A549 (cell line): ENCODE measurements at places on chromosomes 2 and 18. TPM values are rescaled to one million over a fixed set of nuclear protein-coding genes. Genes with fewer than 3 reads are reported as not detected.

DNA sequence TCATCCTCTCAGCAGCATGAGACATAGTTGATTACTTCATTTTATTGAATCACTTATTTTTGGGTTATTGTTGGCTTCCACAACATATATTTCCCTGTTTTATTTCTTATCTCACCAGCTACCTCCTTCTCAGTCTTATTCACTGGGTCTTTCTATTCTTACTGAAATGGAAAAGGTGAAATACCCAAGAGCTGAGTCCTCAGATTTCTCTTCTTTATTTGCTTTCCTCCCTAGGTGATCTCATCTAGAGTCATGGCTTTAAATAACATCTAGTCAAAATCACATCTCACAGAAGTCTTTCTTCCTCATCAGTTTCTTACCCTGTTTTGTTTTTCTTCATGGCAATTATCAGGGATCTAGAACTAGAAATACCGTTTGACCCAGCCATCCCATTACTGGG lies 105.0 kb upstream of the RBBP8 start:
- DNase-seq: no peak

Gene IL36G
- not detected in 3 replicates for polyA plus RNA-seq

Gene ITGAV
- 87.6 to 101 TPM (median 93.3 TPM) in 3 replicates for polyA plus RNA-seq

Gene KCNG3
- 0.56 to 0.70 TPM (median 0.58 TPM) in 3 replicates for polyA plus RNA-seq

Gene SLC20A1
- 71.0 to 83.6 TPM (median 74.3 TPM) in 3 replicates for polyA plus RNA-seq

- no peak for DNase-seq
These were observed 23.1 kb upstream of the COLEC12 start for GRCh38 chr18:523561-523960.

DNA sequence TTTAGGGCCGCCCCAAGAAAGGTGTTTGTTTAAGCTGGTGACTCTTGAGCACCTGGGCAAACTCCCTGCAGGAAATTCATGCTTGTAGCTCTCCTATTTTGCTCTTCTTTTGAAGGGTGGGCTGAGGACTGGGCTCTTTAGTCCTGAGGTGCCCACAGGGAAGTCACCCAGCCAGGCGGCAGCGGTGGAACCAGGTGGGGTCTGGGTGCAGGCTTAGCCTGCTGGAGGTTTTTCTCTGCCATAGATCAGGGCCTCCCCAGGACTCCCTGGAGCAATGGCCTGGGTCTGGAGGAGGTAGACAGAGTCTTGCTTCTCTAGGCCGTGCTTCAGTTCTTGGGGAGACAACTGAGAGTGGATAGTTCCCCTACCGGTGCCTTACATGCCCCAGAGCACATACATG lies 99.9 kb downstream of the CLIP4 start:
- DNase-seq: no peak

Gene CKAP2L
- polyA plus RNA-seq: 14.0 to 17.1 TPM (median 15.9 TPM) in 3 replicates

GRCh38 chr18:10402871-10403559 lies 51.4 kb upstream of the APCDD1 start:
- no peak for DNase-seq

DNA sequence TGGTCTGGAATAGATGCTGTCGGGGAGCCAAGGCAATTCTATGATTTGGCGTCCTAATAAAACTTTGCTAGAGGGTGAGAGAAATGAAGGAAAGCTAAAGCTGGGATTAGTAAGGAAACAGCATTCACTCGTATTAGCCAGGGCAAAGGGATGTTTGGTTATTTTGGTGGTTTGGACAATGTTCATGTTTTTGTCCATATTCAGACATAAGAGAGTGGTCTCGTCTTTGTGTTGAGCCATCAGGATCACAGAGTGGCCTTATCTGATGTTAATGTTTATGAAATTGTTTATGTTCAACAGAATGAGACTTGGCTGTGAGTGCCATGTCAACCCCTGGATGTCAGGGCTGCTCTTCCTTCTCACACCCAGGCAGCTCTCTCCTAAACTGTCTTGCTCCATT lies 58.9 kb upstream of the EPC2 start:
- DNase-seq: no peak

Gene CD207
- polyA plus RNA-seq: 0.04 TPM in 1 of 3 replicates, not detected in the others

- no peak for DNase-seq
These were observed 16.5 kb downstream of the DOK1 start for GRCh38 chr2:74571058-74571457.

DNA sequence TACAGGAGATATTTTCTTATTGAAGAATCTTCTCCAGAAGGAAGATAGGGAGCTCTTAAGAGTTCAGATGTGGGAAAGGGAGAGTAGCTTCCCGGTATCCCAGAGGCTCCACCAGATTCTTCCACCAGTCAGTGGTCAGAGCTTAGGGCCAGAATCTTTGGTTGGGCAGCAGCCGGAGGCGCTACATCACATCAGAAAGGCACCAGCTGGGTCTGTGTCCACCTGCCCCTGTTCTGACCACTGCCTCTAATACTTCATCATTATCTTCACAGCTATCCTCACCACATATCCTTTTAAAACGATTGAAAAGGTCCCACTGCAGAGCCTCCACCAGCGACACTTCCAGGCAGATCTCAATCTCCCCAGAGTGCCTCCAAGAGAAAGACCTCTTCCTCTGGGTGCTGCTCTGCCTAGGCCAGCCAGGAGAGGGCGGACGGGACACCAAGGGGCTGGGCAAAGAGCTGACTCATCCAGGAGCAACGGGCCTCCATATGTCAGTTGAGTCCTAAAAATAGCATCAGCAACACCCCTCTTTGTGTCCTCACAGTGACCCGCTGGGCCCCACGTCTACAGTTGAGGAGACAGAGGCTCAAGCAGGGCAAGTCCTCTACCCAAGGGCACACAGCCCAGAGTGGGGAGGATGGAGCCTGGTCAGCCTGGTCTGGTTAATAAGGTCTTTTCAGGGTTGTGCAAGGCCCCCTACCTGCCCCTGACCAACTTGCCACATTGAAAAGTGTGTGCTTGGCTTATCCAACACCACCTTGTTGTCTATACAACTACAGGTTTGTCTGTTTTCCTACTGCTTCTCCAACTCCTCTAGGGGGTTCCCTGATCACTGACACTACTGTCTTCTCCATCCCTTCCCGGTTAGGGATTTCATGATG lies 81.2 kb downstream of the ADD2 start:
- peak; percentile 93 for DNase-seq

Gene EVA1A
- 13.5 to 19.0 TPM (median 16.1 TPM) in 3 replicates for polyA plus RNA-seq

DNA sequence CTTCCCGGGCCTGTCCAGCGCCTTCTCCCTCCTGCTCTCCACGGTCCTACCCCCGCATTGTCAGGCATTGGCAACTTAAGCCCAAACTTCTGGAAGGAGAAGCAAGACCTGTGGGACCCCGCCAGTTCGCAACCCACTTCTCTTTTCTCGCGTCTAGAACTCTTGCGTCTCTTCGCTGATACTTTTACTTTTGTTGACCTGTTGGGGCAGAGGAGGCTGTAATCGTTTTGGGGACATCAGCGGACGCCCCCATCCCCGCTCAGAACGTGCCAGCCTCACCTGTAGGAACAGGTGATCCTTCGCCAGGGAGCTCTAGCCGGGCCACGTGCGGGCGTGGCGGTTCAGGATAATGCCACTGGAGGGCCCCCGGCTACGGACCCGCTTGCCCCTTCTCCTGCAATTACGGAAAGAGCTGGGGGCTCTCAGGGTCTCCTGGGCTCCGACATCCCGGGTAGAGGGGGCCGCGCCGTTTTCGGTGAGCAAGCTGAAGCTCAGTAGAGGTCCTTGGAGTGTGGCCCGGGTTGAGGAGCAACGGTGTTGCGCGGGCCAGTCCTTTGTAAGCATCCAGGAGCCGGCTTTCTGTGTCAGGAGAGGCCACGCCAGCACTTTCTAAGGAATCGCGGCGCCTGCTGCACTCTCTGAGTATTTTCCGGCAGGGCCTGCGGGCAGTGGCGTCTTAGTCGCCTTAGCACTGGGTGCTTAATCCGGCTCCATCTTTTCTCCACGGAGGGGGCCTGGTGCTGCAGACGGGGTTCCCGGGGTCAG lies 1.6 kb downstream of the MTCL1 start:
- peak; percentile 72 for DNase-seq

GRCh38 chr18:48780201-48780912 lies 170.4 kb downstream of the SMAD7 start:
- DNase-seq: no peak

DNA sequence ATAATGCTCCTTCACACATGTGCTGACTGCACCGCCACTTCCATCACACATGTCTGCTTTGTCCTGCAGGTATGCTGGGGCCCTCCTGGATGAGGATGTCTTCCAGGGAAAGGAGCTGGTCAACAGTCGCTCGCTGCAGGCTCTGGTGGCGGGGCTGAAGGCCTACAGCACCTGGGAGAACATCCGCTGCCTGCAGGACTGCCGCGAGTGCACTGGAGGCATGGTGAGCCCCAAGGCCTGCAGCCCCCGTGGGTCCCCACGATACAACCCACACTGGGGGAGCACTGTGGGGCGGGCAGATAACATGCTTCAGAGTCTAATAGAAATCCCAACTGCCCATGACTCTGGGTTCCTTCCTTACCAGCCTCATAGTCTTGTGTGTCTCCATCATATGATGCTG lies 187.3 kb upstream of the BCL2L11 start:
- DNase-seq: no peak

GRCh38 chr2:241505086-241505780 lies 3.2 kb downstream of the STK25 start:
- DNase-seq: no peak

DNA sequence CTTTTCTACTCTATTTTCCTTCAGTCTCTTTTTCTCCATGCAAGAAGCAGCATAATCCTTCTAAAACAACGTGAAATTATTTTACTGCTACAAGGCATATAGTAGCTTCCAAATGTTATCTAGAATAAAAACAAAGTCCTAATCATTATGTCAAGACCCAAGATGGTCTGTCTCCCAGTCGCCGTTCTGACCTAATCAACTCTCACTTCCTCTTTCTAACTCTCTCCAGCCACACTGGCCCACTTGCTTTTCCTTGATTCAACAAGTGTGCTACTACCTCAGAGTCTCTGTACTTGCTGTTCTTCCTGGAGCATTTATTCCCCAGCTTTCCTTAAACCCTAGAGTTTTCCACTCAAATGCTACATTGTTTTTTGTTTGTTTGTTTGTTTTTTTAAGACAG lies 1491.2 kb downstream of the LRP1B start:
- DNase-seq: no peak

DNA sequence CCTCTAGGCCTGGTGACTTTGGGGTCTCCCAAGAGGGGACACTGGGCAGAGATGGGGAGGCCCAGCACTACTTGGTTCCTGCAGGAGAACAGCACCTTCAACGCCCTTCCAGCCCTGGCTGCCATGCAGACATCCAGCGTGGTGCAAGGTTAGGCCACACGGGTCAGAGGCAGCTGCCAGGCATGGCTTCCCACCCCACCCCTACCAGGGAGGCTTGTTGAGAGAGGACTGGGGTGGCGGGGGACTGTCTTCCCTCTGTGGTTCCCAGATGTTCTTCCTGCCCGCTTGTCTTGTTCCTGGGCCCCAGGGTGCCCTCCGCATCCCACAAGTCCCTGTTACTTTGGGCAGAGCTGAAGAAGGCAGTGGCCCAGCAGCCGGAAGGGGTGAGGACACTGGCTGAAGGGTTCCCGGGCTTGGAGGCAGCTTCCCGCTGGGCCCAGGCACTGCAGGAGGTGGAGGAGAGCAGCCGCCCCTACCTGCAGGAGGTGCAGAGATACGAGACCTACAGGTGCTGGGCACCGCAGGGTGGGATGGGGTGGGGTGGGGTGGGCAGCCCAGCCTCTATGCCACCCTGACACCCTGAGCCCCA lies 4.5 kb downstream of the PROM2 start:
- no peak for DNase-seq

DNA sequence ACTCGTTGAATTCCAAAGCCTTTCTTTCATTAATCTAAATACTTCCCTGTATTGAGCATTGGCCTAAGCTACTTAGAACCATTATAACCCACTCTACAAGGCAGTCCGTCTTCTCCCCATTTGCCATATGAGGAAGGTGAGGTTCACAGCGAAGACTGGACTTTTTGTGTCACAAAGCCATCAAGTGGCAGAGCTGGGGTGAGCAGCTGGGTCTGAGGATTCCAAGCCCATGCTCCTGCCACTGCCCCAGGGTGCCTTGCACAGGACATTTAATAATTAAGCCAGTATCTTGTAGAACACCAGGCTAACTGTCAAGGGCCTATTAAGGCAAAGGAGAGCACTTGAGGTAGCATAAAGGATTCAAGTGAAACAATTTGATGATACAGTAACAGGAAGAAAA lies 68.8 kb upstream of the ZNF397 start:
- no peak for DNase-seq

- DNase-seq: no peak
These were observed 391.5 kb downstream of the IRS1 start for GRCh38 chr2:226408141-226408540.

DNA sequence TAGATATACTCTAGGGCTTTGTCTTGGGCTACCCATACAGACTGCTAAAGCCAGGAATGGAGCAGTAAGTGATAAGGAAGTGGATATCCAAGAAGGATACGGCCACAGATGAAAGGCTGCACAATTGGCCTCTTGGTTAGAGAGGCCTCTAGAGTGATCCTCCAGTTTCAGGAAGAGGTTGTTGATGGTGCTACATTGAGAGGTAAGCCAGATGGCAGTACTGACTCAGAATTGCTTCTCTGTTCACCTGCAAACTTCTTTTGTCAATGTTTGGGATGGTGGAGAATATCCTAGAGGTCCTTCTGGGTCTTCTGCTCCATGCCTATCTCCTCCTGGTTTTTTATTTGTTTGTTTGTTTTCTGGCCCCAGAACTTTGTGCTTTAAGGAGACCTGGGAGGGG lies 226.8 kb upstream of the LRRTM1 start:
- no peak for DNase-seq

Gene ARHGAP28
- polyA plus RNA-seq: 0.13 to 0.18 TPM (median 0.16 TPM) in 3 replicates

Gene RNF144A
- polyA plus RNA-seq: 4.4 to 5.2 TPM (median 4.4 TPM) in 3 replicates

DNA sequence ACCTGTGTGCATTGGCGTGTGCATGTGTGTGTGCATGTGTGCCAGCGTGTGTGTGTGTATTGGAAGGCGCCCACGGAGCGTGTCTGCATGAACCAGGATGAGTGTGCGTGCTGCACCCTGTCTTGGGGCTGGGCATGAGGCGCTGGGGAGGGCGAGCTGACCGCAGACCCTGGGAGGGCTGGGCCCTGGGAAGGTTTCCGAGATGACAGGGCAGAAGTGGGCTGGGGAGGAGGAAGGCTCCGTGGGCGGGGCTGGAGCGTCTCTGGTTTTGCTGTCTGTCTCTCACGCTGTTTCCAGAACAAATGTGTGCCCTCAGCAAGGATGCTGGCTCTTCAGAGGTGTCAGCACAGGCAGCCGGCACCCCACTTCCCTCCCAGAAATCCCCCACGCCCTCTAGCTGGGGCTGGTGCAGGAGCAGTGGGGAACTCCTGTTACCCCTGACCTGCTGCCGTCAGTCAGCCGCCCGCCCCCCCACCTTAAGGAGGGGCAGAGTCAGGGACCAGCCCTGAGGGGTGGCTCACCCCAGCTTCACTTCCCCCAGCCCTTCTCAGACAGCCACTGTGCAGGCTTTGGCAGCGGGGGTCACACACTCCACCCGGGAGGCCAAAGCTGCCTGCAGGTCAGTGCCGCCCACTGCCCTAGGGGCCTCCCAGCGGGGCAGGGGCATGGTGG lies at the start of gene GPR35:
TSS of gene GPR35 (plus strand) at position 531 of the 672 bp plus-strand sequence. CDS start 4,473 bp downstream, outside the sequence.
- DNase-seq: no peak

DNA sequence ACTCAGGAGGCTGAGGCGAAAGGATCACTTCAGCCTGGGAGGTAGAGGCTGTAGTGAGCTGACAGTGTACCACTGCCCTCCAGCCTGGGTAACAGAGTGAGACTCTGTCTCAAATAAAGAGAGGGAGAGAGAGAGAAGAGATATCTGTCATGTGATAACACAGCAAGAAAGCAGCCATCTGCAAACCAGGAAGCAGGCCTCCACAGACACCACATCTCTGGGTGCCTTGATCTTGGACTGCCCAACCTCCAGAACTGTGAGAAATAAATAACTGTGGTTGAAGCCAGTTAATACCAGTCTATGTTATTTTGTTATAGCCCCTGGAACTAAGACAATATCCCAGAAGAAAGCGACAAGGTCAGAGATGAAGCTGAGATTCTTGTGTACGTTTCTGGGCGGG lies 2.6 kb upstream of the CCDC68 start:
- no peak for DNase-seq

Gene MAL
- polyA plus RNA-seq: not detected in 3 replicates
